ENCODE measurements at places on chromosomes 16 and 17. TPM values are rescaled to one million over a fixed set of nuclear protein-coding genes. Genes with fewer than 3 reads are reported as not detected.

Gene AMFR
- total RNA-seq = 120 TPM

Gene PRCD
- total RNA-seq = 7.1 TPM

Gene UBE2O
- 18.3 TPM for total RNA-seq

Gene FBXW10
- not detected for total RNA-seq

Gene ARHGDIA
- 31.0 TPM for total RNA-seq

Gene EVPLL
- total RNA-seq = 0.90 TPM

Gene CCL5
- total RNA-seq = 0.58 TPM

Gene CRAMP1
- 10.3 TPM for total RNA-seq

Gene ATAD5
- 10.6 TPM for total RNA-seq

DNA sequence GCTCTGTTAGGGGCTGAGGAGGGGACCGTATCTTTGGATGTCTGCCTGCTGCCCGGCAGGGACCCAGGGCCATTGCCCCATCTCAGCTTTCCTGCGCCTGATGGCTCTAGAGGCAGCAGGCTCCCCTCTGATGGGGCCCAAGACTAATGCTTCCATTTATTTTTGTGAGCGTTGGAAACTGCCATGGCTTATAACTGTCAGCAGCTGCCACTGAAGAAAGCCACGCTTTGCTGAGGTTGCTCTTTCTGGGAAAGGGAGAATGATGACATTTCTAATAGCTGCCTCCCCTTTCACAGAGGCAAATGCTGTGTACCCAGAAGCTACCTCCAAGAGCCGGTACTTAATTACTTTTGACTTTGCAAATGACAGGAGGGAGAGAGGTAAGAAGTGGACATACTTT, 103.8 kb downstream of the HAPSTR1 start:
- DNase-seq = no peak

- no peak for DNase-seq
These were observed 5.6 kb downstream of the NT5C start for GRCh38 chr17:75125984-75126383.

DNA sequence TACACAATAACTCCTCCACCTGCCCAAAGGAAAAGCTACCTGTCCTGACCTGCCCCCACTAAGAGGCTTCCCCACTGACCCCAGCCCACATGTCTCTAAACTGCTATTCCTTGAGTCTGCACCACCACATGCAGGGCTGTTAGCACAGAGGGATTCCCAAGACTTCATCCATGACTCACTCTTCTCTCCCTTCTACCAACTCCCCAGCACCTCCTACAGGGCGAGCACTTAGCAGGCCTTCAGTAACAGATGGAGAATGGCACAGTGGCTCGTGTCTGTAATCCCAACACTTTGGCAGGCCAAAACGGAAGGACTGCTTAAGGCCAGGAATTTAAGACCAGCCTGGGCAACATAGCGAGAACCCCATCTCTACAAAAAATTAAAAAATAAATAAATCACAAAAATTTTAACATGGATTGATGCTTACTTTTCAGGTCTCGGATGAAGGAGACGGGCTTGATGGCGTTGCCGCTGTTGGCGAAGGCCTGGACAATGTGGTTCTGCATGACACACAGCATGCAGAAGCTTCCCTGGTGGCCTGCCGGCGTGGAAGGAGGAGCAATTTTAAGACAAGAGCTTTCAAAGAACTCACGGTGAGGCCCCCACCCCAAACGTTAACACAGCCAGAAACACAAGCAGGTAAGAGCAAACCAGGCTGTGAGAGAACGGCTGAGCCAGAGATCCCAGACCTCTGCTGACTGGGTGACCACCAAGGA, 12.0 kb downstream of the USP36 start:
- DNase-seq = no peak

- DNase-seq = no peak
These were observed 1.3 kb downstream of the ITFG1 start for GRCh38 chr16:47459603-47460002.

DNA sequence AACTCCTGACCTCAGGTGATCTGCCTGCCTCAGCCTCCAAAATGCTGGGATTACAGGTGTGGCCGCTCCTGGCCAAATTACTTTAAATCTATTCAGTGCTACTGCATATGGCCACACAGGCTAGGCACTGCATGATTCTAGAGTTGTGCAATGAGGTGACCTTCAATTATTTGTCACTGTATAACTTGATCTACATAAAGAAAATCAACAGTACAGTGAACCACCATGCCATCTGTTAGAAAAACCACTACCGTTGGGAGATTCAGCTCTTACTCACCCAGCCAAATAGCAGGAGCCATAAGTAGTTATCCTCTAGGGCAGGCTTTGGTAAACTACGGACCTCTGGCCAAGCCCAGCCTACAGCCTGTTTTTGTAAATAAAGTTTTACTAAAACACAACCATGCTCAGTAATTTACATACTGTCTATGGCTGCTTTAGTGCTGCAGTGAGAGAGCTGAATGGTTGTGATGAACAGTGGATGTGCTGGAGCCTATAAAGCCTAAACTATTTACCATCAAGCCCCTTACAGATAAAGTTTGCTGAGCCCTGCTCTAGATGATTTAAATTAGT, 40.7 kb upstream of the TANC2 start:
- DNase-seq = no peak

- DNase-seq = no peak
These were observed 231.6 kb upstream of the DYNLRB2 start for GRCh38 chr16:80309178-80309577.

DNA sequence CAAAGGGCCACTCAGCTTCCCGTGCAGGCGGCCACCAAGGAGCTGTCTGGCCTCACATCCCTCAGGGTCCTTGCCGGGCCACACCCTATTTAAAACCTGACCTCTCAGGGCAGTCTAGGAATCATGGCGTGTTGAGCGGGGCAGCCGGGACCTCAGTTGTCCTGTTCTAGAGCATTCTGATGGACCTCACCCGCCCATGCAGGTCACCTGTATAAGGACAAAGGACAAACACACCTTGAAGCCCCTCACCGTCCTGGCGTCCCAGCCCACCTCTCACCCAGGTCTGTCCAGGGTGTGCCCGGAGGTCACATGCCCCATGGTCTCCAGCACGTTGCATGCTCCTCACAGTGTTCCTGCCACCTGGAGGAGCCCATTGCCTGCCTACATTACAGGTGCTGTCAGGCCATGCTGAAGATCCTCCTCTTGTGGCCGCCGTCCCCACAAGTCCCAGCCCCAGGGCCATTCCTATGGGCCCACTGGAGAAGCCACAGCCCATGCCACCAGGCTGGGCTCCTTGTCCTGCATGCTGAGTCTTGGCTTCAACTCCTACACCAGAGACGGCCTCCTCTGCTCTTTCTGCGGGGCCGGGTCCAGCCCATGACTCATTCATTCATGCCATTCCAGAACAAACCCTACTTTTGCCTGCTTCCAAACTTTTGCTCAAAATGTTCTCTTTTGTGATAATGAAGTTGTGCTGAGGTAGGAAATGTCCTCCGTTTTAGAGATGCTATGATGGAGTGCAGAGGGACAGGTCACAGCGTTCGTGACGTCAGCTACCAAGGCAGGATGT, 46.3 kb downstream of the PEMT start:
- no peak for DNase-seq

GRCh38 chr16:13262270-13263090, 361.1 kb downstream of the SHISA9 start:
- DNase-seq = no peak

- DNase-seq = no peak
These were observed 70.4 kb downstream of the KSR1 start for GRCh38 chr17:27526604-27527002.

DNA sequence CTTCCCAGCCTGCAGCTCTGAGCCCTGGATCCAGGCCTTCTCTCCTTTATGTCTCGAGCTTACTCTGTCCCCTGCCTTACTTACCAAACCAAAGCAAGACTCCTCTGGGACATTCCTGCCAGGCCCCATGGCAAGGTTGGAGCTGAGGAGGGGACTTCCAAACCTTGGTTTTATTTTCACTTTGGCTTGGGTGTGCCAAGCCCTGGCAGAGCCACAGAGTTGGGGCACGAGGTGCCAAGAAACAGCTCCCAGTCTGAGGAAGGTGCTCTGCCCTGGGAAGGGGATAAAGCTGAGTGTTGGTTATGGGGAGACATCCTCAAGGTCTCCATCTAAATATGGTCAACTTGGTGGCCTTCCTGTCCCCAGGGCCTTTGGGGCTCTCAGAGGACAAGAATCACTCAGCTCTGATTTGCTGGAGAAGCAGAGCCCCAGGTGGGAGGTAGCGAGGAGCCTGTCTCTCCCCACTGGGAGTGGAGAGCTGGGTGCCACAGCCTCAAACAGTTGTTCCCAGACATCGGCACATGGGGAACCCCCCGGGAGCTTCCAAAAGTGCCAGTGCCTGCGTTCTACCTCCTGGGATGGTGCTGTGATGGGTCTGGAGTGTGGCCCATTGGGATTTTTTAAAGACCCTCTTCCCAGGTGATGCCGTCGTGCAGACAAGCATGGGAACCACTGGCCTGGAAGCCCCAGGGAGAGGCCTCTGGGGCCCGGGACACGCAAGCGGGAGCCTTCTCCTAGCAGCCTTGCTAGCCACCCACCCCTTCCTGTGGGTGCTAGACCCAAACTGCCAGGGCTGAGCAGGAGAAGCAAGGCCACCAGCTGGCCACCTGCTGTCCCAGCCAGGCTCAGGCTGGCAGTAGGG, 10.3 kb downstream of the NLRC5 start:
- DNase-seq = no peak

GRCh38 chr16:10016752-10017151, 165.5 kb downstream of the GRIN2A start:
- no peak for DNase-seq

DNA sequence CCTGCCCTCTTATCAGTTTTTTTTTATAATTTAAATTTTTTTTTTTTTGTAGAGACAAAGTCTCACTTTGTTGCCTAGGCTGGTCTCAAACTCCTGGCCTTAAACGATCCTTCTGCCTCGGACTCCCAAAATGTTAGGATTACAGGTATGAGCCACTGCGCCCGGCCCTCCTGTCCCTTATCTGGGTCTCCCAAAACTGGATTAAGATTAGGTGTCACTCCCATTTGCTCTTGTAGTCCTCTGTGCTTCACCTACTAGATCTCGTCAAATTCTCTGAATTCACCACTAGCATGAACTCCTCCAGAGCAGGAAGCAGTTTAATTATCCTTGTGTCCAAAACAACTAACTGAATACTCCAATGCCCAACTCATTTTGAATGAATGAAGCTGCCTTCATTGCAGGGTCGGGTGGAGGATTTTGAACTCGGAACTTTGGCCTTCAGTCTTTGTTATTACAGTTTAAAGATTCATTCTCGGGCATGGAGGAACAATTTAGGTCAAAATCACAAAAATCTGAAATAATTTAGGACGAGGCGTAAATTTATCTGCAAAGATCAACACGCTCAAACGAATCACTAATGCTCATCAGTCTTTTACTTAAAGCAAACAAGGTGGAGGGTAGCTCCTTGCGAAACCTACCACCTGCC, 802 bp upstream of the ATXN2L start:
- DNase-seq = no peak

GRCh38 chr16:24729951-24730815, 732 bp downstream of the TNRC6A start:
- no peak for DNase-seq

DNA sequence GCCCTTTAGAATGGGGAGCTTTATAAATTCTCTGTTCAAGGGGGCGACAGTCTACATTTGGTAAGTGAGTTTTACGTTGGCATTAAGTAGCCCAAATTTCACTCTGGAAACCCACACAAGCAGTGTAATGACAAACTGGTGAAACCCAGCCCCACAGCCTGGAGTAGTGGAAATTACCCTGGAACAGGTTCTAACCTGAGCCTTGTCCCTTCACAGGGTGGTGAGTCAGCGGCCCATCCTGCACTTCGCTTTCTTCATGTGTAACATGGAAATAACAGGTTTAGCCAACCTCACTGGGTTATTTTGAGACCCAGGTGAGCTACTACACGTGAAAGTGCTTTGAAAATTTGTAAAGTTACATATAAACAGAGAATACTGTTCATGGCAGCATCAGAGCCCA, 3.5 kb upstream of the TLCD3A start:
- DNase-seq = no peak

- DNase-seq = no peak
These were observed 306.0 kb downstream of the MAF start for GRCh38 chr16:79294568-79294967.

- no peak for DNase-seq
These were observed 5.0 kb upstream of the CCL8 start for GRCh38 chr17:34314279-34314678.

DNA sequence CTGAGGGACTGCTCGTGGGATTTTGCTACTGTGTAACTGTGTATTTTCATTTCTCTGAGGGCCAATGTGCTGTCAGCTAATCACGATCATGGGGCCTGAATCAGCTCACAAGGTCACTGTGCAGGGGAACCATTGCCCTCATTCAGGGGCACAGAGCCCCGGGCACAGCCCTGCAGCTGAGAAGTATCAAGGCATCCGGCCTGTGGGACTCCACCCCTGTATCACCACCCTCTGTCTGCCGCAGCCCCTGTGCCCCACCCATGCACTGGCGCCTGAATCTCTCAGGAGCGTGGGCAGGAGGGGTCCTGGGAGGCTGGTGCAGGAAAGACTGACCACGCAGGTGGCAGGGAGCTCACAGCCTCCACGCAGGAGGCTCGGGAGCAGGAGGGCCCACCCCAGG, 43.4 kb upstream of the RASD1 start:
- no peak for DNase-seq

- DNase-seq = no peak
These were observed 1.7 kb downstream of the PERCC1 start for GRCh38 chr16:1432388-1433262.

DNA sequence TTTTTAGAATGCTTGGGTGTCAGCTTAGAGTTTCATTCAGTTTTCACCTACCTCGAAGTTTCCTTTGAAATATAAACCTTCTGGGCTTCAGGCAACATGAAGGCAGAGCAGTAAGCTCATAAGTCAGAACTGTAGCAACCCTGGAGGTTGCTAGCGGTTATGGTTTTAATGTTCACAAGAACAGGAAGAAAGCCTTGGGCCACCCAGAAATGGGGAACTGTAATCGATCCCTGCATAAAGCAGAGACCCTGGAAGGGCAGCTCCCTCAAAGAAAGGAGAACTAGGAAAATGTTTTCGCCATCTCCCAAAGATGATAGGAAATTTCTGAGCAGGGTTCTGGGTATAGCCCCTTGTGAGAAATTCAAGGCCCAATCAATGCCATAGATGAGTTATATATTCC, 47.8 kb upstream of the RASL10B start:
- DNase-seq = no peak

DNA sequence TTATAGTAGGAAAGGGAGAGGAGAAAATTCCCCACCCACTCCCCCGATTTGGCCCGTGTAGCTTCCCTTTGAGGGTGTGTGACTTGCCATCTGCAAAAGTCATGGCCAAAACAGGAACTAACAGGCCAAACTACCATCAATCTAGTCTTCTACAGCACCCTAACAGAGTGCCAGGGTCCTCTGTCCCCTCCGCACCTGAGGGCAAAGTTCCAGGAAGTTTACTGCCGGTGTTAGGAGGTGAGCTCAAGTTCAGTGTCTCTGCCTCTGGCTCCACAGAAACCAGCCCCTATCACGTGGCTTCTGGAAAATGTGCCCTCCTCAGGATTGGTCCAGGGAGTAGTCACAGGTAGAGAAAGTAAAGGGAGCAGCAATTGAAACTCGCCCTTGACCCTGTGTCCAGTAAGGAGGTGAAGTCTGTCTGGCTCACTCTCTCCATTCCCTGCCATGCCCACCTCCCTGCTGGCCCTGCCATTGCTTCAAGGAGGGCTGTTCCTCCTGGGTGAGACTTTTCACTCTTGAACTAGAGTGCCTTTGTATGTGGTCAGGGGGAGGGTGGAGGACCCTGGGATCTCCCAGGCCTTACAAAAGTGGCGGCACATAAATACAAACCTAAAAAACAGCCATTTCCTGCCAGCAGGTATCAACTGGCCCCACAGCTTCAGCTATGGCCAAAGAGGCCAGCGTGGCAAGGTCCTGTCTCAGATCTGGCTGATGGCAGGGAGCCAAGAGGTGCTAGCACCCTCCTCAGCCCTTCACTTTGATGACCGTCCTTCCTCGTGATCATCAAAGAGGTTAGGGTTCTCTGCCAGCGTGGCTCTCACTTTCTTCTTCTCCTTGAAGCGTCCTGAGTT, 5.3 kb downstream of the PRR15L start:
- no peak for DNase-seq
